ENCODE measurements at places on chromosomes 2 and 18.

DNA sequence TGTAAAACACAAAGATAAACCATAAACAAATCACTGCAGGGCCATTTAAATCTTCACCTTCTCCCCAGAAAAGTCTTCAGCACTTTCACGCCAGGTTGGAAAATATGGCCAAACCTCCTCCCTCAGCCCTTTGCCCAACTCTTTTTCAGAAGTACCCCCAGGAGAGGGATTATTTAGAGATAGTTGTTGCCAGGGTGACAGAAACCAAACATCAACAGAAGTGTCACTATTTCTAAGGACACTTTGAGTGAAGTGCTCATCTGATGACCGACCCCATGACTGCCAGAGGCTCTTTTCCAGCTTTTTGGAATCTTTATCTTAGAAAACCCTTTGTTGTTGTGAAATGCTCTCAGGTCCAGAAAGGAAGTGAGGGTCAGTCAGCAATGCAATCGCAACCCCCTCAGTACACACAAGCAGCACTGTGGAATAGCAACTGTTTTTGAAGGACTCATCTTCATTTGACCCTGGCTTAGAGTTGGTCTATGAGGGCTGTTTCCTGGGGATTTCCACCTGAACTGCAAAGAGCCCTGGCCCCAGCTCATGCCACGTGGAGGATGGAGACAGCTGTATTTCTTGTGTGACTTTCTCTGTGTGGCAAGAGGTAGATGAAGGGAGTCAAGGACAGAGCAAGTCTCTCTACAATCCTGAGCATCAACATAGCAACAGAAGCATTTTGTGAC, 114.0 kb upstream of the STON1 start:
- DNase-seq = no peak

DNA sequence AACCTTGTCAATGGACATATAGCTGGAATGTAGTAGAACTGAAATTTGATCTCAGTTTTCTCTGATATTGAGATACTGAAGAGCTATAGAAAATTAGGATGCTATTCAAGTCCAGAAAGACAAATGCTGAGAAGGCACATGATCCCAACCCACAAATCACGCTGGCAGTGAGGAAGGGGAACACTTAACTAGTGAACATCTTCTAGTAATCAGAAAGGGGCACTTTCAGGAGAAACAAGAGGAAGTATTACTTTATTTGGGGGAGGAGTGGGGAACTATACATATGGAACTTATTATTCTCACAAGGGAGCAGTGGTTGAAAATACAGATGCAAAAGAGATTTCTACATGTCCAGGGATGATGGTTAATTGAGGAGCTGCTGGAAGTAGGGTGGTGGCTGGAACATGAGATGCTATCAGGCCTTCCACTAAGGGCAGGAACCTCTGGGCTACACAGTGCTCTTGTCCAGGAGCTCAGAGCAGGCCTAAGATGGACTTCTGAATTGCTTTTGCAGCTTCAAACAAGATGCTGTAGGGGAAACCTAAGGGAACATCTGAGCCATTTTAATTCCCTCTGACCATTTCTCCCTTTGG, 79.3 kb downstream of the TGFA start:
- DNase-seq = no peak

- no peak for DNase-seq
Measured at GRCh38 chr2:33528441-33528950, 52.0 kb downstream of the RASGRP3 start.

DNA sequence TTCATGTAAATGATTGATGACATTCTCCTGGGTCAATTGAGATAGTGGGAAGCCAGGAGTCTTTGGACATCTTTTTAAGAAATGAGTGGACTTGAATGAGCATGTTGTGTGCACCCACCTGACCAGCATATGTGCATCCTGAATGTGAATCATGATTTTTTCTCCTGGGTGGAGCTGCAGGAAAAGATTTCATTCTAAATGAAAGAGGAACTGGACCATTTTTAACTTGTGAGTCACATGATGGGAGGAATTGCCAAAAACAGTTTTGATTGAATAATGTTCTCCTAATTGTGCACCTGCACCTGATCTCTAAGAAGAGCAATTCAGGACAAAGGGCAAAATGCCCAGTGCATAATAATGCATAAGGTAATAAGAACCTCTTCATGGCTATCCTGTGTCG, 32.3 kb downstream of the COPS8 start:
- no peak for DNase-seq

GRCh38 chr2:5479265-5479928, 212.8 kb upstream of the SOX11 start:
- no peak for DNase-seq

- no peak for DNase-seq
Measured at GRCh38 chr2:175003875-175004729, 1.1 kb downstream of the CHN1 start.
